ENCODE measurements at places on chromosomes 1 and 21.

DNA sequence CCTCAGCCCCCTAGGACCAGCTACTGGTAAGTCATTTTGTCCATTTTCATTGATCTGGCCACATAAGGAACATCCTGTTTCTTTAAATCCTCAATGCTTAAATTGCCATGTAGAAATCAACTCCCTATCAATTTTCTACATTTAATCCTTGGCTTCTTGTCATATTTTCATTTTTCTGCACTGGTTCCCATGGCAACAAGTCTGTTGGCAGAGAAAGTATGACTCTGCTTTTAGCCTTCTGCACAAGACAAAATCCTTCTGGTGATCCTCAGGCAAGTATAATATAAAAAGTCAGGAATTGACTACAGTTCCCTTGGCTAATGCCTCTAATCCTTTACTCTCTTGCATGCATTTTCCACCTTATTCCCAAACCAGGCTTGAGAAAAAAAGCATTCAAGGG lies 65.0 kb downstream of the LRRC40 start:
- no peak for DNase-seq

DNA sequence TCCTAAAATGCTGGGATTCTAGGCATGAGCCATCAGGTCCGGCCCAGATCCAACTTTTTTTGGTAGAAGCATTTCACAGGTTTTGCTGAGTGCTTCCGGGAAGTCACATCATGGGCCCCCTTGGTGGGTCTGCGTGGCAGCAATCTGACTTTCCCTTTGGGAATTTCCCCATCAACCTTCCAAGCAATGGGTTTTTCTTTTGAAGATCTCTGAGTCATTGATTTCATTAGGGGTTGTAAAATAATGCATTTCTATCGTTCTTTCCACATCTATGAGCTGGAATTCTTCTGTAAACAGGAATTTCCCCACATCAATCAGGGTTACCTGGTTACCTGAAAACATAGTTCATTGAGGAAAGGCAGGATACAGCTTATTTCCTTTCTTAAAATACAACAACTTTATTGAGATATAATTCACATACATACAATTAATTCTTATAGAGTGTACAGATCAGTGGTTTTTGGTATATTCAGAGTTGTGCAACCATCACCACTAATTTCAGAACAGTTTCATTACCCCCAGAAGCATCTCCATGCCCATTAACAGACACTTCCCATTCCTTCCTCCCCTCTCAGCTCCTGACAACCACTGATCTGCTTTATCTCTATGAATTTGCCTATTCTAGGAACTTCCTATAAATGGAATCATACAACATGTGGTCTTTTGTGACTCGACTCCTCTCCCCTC lies 9.9 kb upstream of the ZBTB17 start:
- DNase-seq: no peak

GRCh38 chr1:168483539-168483938 lies 60.3 kb downstream of the XCL2 start:
- DNase-seq: no peak

- no peak for DNase-seq
These were observed 25.7 kb downstream of the LAMB3 start for GRCh38 chr1:209626346-209627026.

DNA sequence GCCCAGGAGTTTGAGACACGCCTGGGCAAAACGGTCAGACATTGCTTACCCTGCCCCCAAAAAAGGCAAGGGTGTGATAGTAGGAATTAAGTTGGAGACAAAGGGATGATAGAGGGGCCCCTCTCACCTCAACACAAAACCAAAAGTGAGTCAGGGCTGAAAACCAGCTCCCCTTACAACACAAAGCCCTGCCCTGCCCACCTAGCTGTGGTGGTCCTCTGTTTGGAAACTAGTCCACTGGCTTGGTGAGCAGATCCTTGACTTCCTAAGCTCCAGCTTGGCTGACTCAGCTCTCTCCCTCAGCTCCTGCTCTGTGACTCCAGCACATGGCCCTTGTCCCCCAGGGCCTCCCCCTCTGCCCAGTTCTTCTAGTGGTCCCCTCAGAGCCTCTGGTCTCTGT lies 603.8 kb downstream of the PTPRC start:
- no peak for DNase-seq

- DNase-seq: no peak
These were observed 30.3 kb downstream of the INTS7 start for GRCh38 chr1:212004895-212005608.

DNA sequence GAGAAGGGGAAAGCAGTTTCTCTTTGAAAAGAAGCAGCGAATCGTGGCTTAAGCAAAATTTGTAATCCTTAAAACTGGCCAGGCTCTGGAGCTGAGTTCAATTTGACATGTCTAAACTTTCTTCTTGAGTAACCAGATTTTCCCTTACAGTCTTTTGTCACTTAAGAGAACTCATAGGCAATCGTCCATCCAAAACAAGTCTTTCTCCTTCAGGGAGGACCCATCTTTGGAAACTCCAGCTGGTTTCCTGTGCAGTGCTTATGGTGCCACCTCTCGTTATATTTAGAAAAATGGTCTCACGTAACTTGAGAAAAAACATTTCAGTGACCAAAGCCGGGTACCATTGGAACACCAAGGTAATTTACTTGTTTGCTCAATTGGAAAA lies 1.8 kb upstream of the PTTG1IP start:
- no peak for DNase-seq
